ENCODE measurements at places on chromosomes 5 and 9.
A peak's percentile ranks its signal among the peaks of the same experiment; 100 is the strongest.

DNA sequence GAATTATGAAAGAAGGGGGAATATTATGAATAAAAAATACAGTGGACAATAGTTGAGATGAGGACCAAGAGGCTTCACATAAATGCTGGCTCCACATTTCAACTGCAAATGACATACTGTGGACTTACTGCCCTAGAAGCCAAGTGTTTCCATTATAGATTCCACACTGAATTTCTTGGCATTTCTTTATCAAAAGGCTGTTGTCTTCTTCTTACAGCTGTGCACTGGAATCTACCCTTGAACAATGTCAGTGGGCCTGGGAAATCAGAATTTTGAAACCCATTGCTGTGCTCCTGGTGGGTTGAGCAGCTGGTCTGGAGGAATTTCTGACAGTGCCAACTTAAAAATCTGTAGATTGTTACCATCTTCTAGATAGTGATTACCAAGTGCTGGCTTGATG, 49.9 kb downstream of the TNC start:
- no peak for DNase-seq

- DNase-seq = peak; percentile 88
These were observed 11.5 kb downstream of the PRRC2B start for GRCh38 chr9:131405428-131405827.

GRCh38 chr5:180470966-180471582, 23.1 kb upstream of the CNOT6 start:
- DNase-seq = peak; percentile 77

DNA sequence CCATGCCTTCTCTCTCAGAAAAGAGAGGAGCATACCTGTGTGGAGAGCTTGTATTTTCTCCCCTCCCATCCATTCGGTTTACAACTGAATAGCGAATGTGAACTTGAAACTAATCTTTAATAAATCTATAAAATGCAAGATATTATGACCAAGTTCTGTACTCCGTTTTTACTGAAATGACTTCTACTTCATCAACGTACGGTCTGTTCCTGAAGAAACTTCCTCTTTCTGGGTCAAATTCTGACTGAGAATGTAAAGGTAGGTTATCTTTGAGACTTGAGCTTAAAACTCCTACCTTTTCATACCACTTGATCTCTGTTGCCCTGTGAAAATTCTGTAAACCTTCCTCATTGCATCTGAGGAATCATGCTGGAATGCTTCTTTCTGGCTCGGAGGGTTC, 4.2 kb upstream of the CTNNAL1 start:
- no peak for DNase-seq

GRCh38 chr5:124889850-124890249, 143.4 kb upstream of the ZNF608 start:
- no peak for DNase-seq
